ENCODE measurements at places on chromosomes 11 and 22. TPM values are rescaled to one million over a fixed set of nuclear protein-coding genes. Genes with fewer than 3 reads are reported as not detected.

Gene CWF19L2
- 16.0 TPM for total RNA-seq

Gene TENM4
- total RNA-seq = 2.9 TPM

Gene BRSK2
- 0.51 TPM for total RNA-seq

Gene POLDIP3
- total RNA-seq = 27.9 TPM

DNA sequence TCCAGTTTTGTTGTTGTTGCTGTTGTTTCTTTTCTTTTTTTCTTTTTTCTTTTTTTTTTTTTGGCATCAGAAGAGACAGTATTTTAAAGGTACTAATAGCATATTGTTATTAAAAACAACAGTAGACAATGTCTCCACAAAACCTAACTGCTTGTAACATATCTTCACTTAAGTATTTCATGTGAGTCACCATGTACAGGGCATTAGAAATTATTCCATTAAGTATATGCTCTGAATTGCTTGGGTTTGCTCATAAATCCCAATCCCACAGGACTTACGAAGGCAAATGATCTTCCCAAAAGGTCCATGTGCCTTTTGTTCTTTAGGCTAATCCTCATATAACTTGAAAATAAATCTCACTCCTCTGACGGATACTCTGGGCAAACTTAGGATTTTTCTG lies 35.9 kb downstream of the MAP6 start:
- no peak for DNase-seq

- DNase-seq = no peak
Observed at GRCh38 chr11:87438416-87438815, 400.7 kb downstream of the TMEM135 start.

DNA sequence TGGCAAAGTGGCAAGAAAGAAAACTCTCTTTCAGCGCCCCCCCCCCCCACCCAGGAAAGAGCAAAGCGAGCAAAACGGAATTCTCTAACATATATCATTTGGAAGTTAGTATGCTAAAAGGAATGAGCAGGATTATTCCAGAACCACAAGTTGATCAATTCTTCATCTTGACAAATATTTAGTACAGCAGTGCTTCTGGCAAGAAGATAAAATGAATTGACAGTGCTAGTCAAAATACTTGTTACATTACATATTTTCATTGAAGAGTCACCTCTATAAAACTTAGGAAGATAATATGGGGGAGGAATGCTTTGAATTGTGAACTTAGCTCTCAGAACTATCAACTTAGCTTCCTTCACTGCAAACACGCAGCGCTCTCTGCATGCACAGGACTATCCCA lies 377.4 kb downstream of the DYNC2H1 start:
- no peak for DNase-seq

GRCh38 chr11:113531575-113532451 lies 56.6 kb upstream of the DRD2 start:
- DNase-seq = no peak

Data from dermis blood vessel endothelial cell (primary cell).